Fibroblast of the conjunctiva (primary cell): ENCODE measurements at places on chromosomes 7 and 10.

- no peak for DNase-seq
Measured at GRCh38 chr10:49369216-49370162, 26.4 kb downstream of the DRGX start.

GRCh38 chr10:70656489-70656888, 15.8 kb upstream of the ADAMTS14 start:
- DNase-seq, result peak; percentile 88

DNA sequence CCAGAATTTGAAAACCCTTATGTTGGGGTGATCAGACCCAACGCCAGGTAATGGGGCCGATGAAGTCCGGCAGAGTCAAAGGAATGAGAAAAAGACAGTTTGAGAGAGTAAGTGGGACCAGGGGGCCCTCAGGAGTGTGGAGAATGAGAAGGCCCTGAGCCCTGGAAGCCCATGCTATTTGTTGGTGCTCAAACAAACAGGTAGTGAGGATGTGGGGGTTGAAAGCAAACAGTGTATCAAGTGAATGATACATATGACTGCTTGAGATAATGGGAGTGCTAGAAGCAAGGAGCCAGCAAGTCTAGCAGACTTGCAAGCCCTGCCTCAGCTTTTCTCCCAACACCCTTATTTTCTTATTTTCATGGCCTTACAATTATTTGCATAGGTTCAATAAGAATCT, 11.2 kb upstream of the SEPTIN14 start:
- DNase-seq, result no peak

DNA sequence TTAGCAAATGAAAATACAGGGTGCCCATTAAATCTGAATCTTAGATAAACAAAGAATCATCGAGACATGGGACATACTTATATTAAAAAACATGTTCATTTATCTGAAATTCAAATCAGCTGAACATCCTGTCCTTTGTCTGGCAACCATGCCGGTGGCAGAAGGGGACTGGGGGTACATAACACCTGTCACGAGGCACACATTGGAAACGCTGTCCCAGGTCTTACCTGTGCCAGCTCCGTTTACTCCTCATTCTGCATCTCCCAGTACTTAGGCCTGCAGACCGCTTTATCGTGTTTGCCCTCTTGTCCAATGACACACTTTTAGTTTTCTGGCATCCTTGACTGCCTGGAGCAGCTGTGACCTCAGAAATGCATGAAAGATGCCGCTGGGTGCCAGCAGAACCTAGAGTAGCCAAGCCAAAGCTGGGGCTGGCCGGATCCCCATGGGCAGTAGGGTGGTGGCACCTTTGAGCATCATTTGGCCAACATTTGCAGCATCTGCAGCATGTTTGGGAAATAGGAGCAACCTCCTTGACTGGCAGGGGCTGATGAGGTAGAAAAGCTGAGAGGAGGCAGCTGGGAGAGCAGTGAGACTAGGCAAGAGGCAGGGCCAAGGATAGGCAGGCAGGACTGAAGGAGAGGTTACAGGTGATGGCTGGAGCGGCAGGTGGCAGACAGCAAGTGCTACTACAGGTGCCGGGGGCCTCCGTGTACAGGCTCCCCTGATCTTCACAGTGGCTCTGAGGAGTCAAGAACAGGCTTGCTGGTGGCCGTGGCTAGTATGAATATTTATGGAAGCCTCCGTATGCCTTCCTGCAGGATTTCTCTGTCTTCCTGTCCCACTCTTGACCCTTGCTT, 62.3 kb upstream of the BTBD16 start:
- DNase-seq, result no peak

DNA sequence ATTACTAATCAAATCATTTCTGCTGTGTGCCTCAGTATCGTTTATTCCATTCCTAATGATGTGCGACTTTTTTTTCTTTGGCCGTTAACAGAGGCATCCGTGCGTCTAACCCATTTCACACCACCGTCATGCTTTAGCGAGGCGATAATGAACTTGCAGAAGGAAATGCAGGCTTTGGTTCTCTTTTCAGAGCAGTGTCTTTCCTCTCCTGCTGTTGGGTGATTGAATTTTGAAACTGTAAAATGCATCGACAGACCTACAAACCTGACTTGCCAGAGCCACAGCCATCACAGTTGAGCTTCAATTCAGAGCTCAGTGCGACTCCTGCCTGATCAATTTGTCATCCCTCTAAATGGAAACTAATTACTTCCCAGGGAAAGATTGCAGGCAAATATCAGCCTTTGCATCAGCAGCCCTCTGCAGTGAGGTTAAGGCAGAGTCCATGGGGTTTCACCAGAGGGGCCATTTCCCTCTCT, 486.0 kb upstream of the GALNT17 start:
- DNase-seq, result no peak
